ENCODE measurements at places on chromosomes 1 and 21.

- DNase-seq: no peak
These were observed 647 bp upstream of the SPRR1A start for GRCh38 chr1:152983234-152983633.

GRCh38 chr1:240189386-240189989 lies 97.8 kb downstream of the FMN2 start:
- DNase-seq: no peak

DNA sequence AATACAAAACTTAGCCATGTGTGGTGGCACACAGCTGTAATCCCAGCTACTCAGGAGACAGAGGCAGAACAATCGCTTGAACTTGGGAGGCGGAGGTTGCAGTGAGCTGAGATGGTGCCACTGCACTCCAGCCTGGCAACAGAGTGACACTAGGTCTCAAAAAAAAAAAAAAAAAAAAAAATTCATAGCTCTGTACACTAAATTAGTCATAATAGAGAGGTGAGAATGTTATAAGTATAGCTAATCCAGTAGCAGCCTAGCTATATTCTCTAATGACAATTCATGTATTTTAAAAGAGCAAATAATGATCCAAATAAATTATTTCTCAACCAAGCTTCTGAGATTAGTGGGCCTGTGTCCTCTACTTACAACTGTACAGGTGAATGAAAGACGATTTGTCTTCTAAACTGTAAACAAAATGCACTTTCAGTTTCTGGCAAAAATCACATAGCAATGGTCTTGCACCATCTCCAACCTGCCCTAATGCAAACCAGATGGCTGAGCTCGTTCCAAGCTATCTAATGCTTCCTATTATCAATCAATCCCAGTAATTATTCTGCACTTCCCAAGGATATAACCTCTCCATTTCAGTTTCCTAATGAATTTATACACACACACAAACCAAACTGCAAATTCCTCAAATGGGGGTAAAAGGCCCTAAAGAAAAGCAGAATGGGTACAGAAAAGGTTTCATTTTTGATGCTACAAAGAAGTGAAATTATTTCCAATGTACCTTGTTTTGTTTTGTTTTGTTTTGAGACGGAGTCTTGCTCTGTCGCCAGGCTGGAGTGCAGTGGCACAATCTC lies 56.5 kb downstream of the GATAD2B start:
- DNase-seq: no peak

GRCh38 chr1:169745015-169745861 lies 11.4 kb upstream of the SELE start:
- DNase-seq: no peak

DNA sequence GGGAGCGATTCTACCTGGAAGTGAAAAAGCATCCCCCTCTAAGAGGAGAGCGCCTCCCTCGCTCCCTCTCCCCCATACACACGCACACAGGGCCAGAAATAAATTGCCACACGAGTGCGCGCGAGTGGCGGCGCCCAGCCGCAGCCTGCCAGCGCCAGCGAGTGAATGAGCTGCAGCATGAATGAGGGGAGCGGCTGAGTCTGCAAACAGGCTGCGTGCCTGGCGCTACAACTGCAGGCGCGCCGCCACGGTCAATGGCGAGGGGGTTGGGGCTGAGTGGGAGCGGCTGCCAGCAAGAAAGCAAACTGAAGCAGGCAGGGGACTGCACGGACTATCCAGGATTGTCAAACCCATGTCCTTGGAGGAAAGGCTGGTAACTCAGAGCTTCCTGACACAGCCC lies 2.2 kb downstream of the CAMK1G start:
- DNase-seq: no peak

DNA sequence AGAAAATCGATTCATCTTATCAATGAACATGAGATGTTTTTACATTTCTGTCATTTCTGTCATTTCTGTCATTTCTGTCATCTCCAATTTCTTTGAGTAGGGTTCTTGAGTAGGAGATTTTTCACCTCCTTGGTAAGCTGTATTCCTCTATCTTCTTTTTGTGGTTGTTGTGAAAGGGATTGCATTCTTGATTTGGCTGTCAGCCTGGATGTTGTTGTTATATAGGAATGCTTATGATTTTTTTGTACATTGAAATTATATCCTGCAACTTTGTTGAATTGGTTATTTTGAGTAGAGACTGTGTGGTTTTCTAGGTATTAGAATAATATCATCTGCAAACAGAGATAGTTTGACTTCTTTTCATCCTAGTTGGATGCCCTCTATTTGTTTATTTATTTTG lies 1233.7 kb downstream of the PLA2G4A start:
- no peak for DNase-seq

All from GM12892 (cell line).